ENCODE measurements at places on chromosomes 4 and X.
A peak's percentile ranks its signal among the peaks of the same experiment; 100 is the strongest.

DNA sequence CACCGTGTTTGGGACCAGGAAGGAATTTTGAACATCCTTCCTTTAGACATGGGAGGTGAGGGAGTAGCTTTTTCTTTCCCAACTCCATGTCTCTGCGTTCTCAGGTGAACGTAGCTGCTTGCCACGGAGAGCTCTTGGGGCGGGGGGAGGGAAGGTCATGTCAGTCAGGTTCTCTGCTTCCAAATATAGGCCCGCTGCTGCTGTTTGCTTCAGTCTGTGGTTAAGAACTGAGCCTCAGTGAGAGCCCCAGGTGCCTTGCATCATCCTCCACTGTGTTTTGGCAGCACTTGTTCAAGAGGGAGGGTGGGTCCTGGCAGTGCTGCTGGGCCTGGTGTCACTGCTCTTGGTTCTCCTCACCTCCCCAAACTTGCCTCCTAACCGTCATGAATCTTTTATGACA is 46.5 kb downstream of the HADH start:
- DNase-seq = peak; percentile 15

GRCh38 chrX:139020801-139021200 is 309.3 kb upstream of the FGF13 start:
- no peak for DNase-seq

DNA sequence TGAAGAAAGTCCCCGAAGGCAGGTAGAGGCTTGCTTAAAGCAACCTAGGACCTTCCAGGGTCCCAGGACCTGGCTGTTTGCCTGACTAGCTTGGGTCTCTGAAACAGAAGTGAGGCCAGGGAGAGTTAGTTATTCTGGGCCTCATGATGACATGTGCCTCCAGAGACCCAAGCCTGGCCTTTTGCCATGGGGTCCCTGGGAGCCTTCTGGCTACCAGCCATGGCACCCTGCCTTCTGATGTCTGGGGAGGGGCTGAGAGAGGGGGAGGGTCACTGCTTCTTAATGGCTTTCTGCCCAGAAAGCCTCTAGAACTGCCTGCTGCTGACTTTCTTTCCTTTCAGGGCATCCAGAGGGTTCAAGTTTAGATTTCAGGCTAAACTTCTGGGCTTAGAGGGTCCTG is 1.0 kb upstream of the STARD8 start:
- no peak for DNase-seq

DNA sequence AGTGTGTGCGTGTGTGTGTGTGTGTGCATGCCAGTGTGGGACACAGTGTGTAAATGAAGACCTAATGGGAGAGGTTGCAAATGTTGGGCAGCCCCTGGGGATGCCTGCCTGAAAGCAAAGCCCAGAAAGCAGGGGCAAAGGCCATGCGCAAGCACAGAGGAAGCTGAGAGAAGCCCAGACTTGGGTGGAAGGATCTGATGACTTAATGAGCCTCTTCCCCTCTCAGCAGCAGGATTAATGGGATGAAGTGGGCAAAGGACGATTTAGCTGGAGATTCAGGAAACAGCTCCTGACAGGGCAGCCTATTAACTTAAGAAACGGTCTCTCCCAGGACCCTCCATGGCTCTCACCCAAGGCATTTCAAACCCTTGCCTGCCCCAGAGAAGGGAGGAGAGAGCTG is 107.3 kb downstream of the EFNB1 start:
- no peak for DNase-seq

GRCh38 chr4:155491336-155492120 is 114.8 kb upstream of the MAP9 start:
- DNase-seq = no peak

DNA sequence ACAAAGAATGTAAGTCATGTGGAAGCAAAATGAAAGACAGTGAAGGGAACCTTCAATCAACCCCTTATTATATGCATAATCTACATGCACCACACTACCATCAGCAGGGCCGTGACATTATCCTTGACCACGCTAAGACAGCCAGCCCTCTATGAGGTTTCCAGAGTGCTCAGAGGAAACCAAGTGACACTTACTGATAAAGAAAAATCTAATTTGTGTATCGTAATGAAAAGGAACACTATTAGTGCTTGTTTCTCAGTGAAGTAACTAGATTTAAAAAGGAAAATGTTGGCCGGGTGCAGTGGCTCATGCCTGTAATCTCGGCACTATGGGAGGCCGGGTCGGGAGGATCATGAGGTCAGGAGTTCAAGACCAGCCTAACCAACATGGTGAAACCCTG is 56.4 kb downstream of the ABCG2 start:
- no peak for DNase-seq

GRCh38 chr4:144709159-144709558 is 63.2 kb downstream of the HHIP start:
- no peak for DNase-seq

DNA sequence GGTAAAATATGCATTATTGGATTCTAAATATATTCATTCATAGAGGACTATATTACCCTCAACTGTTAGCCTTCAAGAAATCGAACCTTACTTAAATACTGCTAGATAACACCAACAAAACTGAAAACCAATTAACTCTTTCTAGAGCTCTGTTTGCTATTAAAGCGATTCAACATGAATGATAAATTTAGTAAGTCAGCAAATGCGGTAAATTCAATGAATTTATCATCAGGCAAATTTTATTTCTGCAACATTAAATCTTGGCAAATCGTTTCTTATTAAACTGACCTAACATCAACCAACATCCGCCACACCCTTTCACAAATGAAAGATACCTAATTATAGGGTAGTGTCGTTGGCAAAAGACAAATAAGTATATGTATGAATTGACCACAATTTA is 26.4 kb upstream of the HELT start:
- DNase-seq = no peak

GRCh38 chr4:6626066-6626465 is 14.4 kb upstream of the MRFAP1 start:
- no peak for DNase-seq

DNA sequence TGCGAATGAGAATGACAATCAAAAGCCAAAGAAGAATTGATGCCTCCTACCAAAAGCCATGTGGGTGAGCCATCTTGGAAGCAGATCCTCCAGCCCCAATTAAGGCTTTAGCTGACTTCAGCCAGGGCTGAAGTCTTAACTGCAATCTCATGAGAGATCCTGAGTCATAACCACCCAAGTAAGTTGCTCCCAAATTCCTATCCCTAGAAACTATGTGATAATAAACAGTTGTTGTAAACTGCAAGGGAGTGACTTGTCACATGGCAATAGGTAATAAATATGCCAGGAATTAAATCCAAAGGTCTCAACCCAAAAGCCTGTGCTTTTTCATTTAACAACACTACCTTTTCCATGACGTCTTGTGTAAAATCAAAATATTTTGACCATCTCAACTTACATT is 154.2 kb upstream of the TBL1X start:
- DNase-seq = no peak

DNA sequence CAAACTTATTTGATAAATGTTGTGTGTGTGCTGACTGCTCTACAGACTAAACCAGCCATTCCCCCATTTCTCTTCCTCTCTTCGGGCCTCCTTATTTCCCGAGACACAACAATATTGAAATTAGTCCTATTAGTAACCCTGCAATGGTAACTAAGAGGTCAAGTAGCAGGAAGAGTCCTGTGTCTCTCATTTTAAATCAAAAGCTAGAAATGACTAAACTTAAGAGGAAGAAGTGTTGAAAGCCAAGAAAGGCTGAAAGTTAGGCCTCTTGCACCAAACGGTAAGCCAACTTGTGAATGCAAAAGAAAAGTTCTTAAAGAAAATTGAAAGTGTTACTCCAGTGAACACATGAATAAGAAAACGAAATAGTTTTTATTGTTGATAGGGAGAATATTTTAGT is 357.8 kb upstream of the SLC7A11 start:
- DNase-seq = no peak

- no peak for DNase-seq
Measured at GRCh38 chrX:108312957-108313356, 125.3 kb downstream of the COL4A6 start.

DNA sequence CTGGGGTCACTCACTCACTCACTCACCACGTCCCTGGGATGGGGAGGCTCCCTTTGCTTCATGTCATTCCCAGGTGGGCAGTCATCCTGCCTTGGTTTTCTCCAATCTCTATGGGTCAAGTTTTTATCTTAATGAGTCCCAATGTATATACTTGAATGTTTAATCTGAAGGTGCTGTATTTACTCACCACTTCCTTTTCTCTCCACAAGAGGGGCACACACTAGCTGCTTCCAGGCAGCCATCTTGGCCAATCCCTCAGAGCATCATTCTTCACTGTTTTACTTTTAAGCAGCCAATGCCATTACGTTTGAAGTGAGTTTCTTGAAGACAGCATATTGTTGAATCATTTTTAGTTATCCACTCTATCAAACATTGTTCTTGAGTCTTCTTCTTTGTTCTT is 153.4 kb upstream of the ARSJ start:
- no peak for DNase-seq

- DNase-seq = no peak
Measured at GRCh38 chrX:72258174-72258573, 18.9 kb downstream of the RPS4X start.

DNA sequence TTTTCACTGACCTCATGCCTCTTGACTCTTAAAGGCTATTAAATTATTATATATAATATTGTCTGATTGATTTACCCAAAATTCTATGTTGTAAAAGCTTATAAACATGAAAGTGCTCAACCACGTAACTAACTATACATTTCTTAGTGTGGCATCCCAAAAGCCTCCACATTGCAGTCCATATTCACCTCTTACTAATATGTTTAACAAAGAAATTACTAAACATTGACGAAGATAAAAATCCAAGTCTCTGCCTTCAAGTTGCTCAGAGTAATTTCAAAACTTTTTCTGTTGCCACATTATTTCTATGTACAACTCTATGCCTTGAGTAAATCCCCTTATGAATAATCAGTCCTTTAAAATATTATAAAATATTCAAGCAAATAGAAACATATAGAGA is 14.4 kb downstream of the DDIT4L start:
- DNase-seq = no peak

DNA sequence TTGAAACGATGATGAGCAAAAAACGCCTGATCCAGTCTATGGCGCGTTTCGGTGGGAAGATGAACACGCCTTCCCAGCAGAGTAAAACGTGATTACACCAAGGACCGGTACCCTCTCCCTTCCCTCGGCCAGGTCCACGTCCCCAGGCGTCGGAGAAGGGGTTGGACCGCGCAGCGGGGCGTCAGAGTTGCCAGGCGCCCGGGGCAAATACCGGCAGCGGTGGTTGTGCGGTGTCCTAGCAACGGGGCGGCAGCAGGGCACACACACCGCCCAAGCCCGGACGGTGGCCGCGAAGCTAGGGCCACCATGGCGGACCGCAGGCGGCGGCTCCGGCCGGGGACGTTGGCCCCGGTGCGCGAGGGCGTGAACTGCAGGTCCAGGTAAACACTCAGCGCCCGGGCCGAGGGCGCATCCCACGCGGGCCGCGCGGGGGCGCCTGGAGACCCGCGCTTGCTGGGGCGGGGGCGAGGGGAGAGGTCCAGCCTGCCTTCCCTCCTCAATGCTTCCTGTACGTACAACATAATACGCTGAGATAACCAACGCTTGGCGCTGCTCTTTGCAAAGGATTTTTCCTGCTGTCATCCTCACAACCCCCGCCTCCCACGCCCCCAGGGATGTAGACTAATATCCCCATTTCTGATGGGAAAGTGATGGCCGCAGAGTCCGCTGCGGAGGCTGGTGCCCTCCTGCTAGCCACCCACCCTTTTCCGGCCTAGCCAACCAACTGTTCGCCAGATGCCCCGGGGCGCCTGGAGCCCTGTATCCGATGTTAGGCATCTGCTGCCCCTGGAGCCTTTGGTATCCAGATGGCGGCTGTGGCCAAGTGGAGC is at the start of gene FAM47E:
TSS of gene FAM47E (plus strand) at position 281 of the 830 bp plus-strand sequence. CDS start at position 307, 26 bp downstream.
- peak; percentile 11 for DNase-seq

GRCh38 chr4:18440527-18441202 is 419.1 kb upstream of the LCORL start:
- DNase-seq = no peak

DNA sequence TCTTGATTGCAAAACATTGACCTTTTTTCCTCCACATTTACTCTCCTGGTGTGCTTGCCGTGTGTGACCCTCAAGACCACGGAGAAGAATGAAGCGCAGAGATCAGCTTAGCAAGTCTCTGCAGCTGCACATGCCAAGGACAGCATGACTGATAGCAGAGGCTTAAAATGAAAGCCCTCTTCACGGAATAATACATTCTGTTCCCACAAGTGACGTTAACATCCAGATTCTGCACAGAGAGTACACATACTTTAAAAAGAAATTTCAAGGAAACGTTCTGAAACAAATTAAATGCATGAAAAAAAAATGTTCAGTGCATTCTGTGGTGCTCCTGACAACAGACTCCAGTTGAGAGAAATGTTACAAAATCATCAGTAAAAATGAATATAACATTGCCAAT is 60.9 kb downstream of the SLC7A11 start:
- DNase-seq = no peak

DNA sequence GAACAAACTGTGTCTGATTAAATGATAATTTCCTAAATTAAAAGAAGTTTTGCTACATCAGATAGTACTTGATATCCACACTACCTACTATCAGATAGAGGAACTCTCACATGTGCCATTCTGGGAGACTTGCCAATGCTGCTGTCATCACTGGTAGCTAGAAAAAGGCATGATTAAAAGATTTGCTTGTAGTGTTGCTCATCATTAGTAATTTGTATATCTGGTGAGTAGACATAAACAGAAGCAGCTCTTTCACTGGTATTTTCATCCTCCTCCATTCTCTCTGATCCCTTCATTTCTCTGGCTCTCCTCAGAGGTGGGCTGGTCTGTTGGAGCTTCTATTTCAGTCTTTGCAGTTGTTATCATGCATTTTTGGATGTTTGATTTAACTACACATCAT is 56.0 kb downstream of the SPRY1 start:
- DNase-seq = no peak

DNA sequence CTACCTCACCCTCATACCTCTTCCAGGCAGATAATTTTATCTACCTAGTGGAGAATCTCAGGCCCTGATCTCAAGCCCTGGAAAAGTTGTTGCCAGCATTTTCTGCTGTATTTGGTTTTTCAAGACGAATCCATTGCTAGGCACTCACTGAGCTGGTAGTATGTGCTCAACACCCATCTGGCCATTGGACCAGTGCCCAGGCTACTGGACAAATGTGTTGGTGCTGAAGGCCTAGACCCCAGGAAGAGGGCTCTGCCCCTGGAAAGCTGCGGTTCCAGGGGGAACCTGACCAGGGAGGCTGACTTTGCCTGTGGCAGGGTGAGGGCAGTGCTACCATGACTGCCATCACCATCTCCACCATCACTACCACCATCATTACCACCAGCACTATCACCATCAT is 72.4 kb downstream of the PSAPL1 start:
- no peak for DNase-seq

GRCh38 chrX:8484360-8484949 is 19.8 kb downstream of the VCX3B start:
- no peak for DNase-seq

- DNase-seq = no peak
Measured at GRCh38 chrX:50747471-50747900, 66.5 kb downstream of the SHROOM4 start.

- no peak for DNase-seq
Measured at GRCh38 chr4:175773566-175773965, 38.5 kb downstream of the GPM6A start.

DNA sequence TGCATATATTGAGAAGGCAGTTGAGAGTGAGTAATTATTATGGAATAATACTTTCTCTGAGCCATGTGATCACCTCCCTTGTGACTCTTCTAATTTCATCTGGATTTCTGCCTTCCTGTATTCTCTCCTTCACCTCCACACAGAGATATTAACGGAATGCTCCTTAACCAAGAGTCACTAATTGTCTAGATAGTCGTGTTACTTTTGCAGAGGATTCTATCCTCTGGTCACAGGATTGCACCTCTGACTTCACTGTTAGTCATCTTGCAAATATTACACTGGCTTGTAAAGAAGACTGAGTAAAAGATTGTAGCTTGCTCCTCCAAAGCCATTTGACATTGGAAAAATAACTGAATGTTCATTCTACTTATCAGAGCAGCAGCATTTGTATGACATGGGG is 160.9 kb downstream of the SH2D1A start:
- no peak for DNase-seq
